Eye (tissue), 1 donor: ENCODE measurements at places on chromosomes 7 and 10.

- DNase-seq = peak; percentile 75
Observed at GRCh38 chr10:98170249-98171117, 36.0 kb downstream of the R3HCC1L start.

DNA sequence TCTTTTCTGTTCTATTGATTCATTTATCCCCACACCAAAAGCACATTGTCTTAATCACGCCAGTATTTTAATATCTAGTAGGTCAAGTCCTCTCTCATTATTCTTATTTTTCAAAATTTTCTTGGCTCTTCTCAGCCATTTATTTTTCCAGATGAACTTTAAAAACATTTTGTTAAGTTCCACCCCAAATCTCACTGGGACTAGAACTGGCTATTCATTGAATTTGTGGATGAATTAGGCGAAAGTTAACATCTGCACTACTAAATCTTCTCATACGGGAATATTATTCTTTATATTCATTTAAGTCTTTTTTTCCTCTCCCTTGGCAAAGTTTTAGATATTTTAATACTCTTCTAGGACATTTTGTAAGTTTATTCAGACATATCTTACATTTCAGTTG, 295.2 kb upstream of the MGMT start:
- DNase-seq = no peak

- DNase-seq = no peak
Observed at GRCh38 chr7:35839860-35840854, 39.3 kb downstream of the SEPTIN7 start.

DNA sequence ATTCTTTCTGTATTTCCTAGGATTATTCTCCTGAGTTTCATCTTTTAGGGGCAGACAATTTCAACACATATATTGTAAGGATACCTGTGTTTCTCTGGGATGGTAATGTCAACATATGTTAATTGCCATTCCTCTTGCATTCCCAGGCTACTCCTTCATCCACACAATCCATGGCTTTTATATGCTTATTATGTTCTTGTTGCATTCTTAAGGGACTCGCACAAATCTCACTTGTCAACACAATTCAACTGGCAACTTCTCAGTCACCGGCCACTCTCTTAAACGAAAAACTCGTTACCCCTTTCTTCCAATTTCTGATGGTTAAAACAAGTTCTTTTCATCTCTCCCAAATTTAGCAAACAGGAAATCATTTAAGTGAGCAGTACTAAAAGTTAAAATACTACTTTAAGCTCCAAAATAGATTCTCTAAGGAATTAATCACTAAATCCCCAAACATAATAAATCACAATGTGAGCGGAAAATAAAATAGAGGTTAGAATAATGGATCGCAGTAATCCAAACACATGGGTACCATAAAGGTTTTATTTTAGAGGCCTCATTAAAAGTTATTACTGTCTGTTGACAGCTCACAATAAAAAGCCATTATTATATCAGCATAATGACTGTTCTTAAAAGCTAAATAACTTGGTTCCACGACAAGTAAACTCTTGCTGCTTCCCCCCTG, 223.2 kb downstream of the ELMO1 start:
- no peak for DNase-seq

DNA sequence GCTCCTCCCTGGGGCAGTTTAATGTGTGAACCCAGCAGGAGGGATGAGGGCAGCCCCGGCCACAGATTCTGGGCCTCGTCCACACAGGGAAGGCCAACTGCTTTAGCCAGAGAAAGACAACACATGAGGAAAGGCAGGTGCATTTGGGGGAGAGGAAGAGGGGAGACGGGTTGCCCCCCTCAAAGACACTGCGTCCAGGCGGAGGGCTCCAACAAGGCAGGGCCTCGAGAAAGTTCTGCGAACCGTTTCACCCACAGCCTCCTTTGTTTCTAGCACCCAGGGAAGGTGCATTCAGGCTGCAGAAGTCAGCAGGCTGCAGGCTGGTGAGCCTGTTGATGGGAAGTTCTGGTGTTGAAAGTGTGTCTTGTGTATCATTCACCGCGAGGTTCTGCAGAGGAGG, 10.1 kb downstream of the FOXL3 start:
- DNase-seq = no peak

DNA sequence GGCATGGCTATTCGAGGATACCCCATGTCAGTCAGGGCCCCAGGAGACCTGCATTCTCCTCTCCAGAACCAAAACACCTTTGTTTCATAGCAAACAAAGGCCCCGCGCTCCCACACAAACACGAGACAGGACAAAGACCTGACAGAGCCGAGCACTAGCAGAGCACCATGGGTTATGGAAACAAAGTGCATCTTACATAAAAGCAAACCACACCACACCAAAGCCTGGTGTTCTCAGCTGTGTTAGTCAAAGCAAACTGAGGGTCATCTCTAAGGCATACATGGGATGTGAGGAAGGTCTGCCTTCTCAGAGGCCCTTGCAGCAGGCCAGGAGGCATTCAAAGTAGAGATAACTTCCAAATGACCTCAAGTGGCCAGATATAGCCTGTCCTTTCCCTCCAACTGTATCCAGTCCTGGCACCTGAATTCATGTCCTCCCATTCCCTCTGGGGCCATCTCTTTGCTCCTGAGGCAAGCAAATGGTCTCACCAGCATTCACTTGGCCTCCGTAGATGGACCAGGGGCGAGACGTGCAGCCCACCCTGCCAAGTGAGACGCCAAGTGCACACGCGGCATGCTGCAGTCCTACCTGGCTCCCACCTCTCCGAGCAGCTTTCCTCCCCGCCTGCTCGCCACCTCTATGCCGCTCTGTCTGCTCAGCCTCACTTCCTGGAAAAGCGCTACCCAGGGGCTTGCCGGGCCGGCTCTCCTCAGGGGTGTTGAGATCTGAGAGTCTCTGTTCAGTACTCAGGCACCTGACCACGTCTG, 45.3 kb upstream of the PDLIM1 start:
- DNase-seq = no peak

DNA sequence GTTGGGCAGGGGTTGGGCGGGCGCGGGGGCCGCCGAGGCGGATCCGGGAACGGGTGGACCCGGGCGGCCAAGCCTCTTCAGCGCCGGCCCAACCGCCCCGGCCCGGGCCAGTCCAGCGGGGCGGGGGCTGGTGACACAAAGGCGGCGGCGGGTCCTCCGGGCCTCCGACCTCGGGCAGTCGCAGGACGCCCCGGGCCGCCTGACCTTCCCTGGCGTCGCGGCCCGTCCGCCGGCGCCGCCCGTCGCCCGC, 54.2 kb downstream of the METTL2B start:
- DNase-seq = no peak

- DNase-seq = peak; percentile 92
Observed at GRCh38 chr7:150368884-150369747, 494 bp downstream of the REPIN1 start.

- no peak for DNase-seq
Observed at GRCh38 chr10:132382231-132382922, 14.6 kb upstream of the PWWP2B start.

DNA sequence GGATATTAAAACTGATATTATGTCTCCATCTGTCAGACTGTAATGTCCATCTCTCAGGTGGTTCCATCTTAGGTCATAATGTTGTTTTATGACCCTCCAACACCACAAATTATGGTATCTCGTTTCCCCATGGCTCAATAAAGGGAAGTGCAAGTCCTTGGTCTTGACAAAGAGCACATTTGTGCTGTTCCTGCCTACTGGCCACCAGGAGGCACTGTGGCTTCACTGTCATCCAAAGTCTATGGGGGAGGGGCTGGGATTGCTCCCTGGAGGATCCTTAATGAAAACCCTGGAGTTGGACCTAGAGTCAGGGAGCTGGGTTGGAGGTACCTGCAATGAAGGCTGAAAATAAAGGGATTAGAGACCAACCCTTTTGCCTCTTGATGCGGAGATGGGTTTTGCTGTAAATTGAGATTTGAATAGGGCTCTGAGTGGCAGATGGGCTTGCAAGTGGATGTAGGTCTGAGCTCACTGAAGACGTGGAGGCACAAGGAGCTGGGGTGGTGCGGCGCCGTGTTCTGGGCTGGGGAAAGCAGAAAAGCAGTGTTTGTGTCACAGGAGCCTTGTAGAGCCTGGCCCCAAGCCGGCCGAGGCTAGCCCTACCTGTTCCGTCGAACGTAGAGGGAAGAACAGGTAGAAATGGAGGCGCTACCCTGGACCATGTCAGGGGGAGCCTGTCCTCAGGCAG, 180.5 kb upstream of the PRSS58 start:
- no peak for DNase-seq

DNA sequence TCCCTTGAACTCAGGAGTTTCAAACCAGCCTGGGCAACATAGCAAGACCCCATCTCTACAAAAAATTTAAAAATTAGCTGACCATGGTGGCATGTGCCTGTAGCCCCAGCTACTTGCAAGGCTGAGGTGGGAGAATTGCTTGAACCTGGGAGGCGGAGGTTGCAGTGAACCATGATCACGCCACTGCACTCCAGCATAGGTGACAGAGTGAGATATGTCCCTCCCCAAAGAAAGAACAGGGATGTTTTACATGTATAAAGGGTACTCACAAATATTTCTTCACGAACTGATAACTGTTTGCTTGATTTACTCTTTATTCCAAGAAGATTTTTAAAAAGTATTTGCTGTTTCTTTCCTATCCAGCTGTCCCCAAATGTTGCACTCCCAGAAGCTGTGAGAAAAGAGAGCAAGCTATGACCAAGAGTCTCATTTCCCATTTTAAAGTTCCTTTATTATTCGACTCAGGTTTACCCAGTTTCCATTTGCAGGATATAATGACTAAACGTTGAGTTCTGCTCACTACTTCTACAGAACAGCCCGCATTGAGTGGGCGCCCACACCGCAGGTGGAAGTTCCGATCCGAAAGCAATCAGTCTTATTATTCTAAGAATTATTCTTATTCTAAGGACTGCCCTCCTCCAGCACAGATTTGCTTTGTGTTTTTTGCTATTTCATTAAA, 90.7 kb downstream of the APBB1IP start:
- DNase-seq = no peak

- no peak for DNase-seq
Observed at GRCh38 chr7:2105917-2106316, 126.8 kb downstream of the MAD1L1 start.

DNA sequence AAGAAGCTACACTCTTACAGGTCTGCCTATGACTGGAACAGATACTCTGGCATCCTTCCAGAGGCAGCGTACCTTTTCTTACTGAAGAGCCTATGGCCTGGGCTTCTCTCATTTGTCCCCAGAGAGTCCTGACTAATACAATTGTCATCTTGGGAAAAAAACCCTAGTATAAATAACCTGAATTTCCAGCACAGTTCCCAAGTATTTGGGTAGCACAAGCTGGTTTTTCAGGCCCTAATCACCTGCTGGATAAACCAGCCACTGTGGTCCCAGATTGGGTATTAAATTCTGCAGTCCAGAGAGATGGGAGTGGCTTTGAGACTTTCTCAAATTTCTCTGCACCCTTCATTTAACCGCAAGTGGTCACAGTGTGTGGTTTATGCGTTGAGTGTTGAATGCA, 186.8 kb upstream of the NEBL start:
- DNase-seq = no peak
